Activated CD4-positive, alpha-beta memory T cell treated with anti-CD3 and anti-CD28 coated beads for 36 hours (primary cell): ENCODE measurements at places on chromosomes 2 and 18. TPM values are rescaled to one million over a fixed set of nuclear protein-coding genes. Genes with fewer than 3 reads are reported as not detected.

Gene CYP27C1
- total RNA-seq = not detected

Gene OXER1
- not detected for total RNA-seq

Gene C2orf81
- 2.8 TPM for total RNA-seq

Gene TUBB8B
- total RNA-seq = not detected

Gene IL18RAP
- total RNA-seq = 10.6 TPM

Gene CRACDL
- total RNA-seq = 0.31 TPM

Gene NTSR2
- not detected for total RNA-seq

Gene PLEK
- 7.6 TPM for total RNA-seq

Gene LAPTM4A
- total RNA-seq = 26.7 TPM

Gene BUB1
- 102 TPM for total RNA-seq

Gene FBLN7
- total RNA-seq = 40.2 TPM

Gene UBXN4
- 107 TPM for total RNA-seq

Gene ABHD1
- total RNA-seq = 0.29 TPM

Gene SERPINB11
- not detected for total RNA-seq

Gene PAX3
- not detected for total RNA-seq

Gene TUBA3D
- not detected for total RNA-seq

Gene GPR39
- not detected for total RNA-seq

Gene CHRNG
- not detected for total RNA-seq

Gene ANKRD29
- total RNA-seq = not detected

Gene WIPF1
- total RNA-seq = 183 TPM

Gene ARHGEF33
- 0.38 TPM for total RNA-seq

Gene TMEM169
- total RNA-seq = 2.0 TPM

Gene VIT
- total RNA-seq = not detected

Gene ACVR1
- 25.0 TPM for total RNA-seq

Gene TXNDC2
- total RNA-seq = not detected

Gene TRAPPC8
- 30.4 TPM for total RNA-seq

Gene C2orf78
- not detected for total RNA-seq

Gene INPP5D
- 54.9 TPM for total RNA-seq
